Muscle of arm (tissue), 14 donors: ENCODE measurements at places on chromosomes 7 and 10.
A peak's percentile ranks its signal among the peaks of the same experiment; 100 is the strongest.

- DNase-seq, result no peak
Measured at GRCh38 chr7:157831143-157831905, 494.5 kb downstream of the DNAJB6 start.

DNA sequence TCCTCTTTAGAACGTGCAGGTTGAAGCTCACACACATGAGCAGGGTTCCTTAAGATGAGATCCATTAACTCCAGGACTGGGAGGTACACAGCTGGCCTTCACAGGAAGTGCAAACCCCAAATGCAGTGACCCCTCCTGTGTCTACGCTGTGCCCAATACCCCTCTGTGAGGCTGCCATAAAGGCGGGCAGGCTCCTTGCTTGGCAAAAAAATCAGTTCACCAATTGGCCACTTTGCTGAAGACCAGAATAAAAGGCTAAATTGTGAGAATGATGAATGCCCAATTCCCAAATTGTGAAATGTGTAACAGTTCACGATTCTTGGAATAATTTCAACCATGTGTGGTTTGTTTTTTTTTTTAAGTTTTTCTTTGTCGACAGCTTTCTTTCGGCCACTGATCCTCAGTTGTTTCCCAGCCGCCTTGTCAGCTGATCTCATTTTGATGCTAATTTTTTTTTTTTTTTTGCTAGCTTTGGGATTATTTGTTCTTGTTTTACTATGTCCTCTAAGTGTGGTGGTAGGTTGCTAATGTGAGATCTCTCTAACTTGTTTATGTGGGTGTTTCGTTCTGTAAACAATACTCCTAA is 101.9 kb upstream of the PRSS58 start:
- DNase-seq, result no peak

DNA sequence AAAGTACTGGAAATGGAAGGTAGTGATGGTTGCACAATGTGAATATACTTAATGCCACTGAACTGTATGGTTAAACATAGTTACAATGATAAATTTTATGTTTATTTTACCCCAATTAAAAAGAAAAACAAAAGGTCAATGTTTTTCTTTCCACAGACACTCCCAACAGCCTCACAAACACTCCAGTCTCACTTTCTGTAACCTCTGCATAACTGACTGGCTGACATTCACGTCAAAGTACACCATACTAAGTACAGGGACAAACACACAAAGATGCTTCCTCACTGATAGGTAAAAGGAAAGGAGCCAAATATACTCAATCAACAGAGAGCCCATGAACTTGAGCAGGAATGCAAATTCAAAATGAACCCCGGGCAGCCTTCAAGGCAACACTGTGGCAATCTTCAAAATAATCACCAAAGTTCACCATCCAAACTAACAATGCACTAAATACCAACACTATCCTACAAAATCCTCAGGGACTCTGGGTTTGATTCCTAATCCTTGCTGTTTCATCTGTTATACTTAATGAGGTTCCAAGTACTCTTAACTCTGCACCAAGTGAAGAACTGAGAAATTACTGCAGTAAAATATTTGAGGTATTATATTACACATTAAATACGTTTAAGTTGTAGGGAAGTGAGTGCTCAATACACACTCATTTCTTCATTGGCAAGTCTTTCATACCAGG is 90.8 kb downstream of the ARMH3 start:
- no peak for DNase-seq

- DNase-seq, result no peak
Measured at GRCh38 chr7:4149645-4150044, 532.5 kb upstream of the FOXK1 start.

DNA sequence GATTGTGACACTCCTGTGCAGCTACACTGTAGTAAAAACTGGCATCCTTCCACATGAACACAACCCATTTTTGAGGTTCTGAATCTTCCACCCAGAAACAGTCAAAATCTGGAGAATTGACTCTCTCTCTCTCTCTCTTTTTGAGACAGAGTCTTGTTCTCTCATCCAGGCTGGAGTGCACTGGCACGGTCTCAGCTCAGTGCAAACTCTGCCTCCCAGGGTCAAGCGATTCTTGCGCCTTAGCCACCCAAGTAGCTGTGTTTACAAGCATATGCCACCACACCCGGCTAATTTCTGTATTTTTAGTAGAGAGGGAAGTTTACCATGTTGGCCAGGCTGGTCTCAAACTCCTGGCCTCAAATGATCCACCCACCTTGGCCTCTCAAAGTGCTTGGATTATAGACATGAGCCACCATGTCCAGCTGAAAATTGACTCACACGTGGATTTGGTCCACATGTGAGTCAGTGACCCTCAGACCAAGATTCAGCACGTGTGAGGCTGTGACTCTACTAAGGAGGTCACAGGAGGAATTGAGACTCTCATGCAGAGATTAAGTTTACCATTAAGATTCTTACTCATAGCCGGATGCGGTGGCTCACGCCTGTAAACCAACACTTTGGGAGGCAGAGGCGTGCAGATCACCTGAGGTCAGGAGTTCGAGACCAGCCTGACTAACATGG is 12.1 kb upstream of the ZNF107 start:
- DNase-seq, result no peak

DNA sequence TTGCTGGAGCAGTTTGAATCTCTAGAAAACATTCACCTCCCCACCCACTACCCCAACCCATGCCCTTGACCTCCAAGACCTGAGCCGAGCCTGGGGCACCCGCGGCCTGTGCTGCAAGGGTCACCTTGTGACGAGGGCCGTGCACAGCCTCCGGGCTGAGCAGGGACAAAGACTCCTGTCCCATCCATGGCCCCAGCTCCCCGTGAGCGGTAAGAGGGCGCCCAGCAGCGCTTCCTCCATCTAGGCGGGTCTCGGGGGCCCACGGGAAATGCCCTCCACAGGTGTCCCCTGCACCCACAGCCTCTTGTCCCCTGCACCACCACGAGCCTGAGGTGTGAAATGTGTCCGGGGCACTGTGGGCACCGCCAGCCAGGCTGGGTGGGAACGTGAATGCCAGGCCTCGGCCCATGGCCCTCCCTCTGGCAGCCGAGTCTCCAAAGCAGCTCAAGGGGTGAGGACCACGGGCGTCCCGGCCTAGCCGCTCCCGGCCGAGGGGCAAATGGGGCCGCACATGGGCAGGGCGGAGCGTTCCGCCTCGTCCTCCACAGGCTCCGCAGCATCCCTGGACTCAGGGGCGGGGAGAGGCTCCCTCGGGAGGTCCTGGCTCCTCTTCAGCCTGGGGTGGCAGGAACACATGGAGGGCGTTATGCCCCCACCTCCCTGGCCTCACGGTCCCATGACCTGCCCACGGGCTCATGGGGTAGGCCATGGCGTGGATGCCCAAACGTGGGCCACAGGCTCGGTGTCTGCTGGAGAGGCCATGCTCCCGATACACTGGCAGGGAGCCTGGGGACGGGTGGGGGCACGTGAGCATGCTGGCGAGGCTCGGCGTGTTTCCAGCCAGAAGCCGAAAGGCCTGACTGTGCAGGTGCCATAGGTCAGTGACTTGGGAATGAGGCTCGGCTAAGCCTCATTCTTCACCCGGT is 21.1 kb downstream of the DPYSL4 start:
- DNase-seq, result no peak

DNA sequence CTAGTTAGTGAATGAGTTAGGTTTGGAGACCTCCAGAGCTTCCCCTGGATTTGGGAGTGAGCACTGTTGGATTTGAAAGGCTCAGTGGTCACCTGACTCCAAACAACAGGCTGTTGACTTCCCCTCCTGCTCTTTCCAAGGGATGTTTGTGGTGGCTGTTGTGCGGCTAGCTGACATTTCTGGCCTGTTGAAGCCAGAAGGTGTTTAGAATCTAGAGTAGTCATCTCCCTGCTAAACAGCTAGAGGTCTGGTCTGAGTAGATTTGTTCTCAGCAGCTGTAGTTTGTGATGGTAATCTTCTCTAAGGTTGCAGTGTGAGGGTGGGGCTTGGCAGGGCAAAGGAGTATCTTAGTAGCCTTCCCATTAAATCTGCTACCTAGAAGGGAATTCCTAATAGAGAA is 30.1 kb downstream of the BPGM start:
- no peak for DNase-seq

DNA sequence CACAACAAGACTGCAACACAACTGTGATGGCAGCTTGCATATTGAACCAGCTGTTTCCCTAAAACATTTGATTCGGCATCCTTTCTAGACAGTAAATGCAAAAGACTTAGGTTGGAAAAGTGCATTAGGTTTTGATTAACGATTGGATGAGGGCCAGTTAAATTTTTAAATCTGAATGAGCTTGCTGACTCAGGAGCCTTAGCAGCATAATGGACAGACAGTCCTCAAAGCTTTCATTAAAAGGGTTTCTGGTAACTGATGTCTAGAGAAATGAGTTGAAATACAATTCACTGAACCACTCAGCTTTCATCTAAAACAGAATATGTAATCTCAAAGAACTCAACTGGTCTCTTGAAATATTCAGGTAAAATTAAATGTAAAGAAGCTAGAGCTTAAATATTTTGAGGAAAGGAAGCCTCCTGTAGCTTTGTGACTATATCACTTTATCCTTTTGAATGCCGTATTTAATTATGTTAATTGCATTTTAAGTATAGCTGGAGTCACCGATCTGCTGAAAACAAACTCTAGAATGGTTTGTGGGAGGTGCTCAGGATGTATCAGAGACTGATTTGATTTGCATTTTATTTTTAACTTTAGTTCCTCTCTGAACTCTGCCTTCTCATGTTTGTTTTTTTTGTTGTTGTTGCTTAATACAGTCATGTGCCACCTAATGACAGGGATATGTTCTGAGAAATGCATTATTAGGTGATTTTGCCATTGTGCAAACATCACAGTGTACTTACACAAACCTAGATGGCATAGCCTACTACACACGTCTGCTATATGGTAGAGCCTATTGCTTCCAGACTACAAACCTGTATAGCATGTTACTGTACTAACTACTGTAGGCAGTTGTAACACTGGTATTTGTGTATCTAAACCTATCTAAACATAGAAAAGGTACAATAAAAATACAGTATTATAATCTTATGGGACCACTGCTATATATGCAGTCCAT is 29.2 kb upstream of the ATRNL1 start:
- peak; percentile 15 for DNase-seq

DNA sequence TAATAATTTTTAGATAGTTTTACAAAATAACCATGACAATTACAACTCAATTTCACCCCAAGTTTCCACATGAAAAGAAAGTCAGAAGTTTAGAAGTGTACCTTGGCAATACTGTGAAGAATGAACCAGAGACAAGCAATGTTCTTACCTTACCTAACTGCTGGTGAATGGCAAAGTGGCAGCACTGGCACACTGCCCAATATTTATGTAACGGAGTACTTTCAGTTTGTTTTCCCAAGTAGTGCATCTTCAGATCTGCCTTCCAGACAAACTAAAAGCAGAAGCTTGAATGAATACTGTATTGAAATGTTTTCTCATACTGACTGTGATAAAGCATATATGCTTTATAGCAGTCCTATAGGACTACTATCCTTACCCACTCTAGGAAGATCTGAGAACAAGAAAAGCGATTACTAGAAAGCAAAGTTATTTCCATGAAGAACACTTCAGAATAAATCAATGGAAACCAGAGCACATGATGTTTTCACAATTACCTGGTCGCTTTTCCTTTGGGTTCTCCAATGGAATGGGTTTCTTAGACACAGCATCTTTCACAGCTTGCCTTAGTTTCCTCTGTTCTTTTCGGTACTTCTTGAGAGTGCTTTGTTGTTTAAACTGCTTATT is 1.5 kb downstream of the NOC3L start:
- no peak for DNase-seq

GRCh38 chr10:31770307-31770902 is 158.2 kb downstream of the ARHGAP12 start:
- DNase-seq, result no peak

GRCh38 chr10:32308027-32308603 is 38.8 kb downstream of the EPC1 start:
- no peak for DNase-seq

GRCh38 chr7:25584112-25584938 is 356.0 kb upstream of the NPVF start:
- DNase-seq, result no peak

DNA sequence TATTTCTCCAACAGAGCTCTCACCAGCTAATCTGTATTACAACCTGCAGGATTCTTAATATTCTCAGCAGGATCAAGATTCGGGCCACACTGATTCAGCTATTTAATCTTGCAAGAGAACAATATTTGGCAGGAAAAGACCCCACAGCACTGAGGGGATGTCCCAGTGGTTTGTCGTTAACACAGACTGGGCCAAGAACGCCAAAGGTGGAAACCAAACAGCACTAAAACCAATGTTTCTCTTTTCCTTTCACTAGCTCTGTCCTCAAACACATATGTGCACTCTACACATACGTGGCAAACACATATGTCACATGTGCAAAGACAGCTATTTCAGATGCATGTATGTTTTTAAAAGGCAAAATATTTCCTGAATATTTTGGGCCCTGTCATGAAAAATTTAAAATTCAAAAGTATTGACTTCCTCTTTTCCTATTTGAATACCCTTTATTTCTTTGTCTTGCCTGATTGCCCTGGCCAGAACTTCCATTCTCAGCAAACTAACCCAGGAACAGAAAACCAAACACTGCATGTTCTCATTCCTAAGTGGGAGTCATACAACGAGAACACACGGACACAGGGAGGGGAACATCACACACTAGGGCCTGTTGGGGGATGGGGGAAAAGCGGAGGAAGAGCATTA is 51.7 kb upstream of the NEBL start:
- DNase-seq, result peak; percentile 26

GRCh38 chr7:82164813-82165212 is 278.8 kb downstream of the CACNA2D1 start:
- peak; percentile 20 for DNase-seq

DNA sequence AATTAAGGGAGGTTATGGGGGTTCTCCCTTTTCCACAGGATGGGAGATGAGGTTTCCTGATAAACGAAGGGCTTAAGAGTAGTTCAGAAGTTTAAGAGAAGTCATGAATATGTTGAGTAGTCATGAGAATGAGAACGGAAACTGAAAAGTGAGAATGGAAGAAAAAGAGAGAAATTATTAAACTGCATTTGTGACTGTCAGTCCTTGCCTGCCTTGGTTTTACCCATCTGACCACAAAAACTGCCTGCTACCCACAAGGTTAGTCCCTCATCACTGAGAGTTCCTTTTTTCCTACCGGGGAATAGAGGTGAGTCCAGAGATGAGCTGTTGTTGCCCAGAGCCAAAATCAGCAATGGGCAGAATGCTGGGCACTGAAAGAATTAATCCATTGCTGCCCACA is 174.1 kb upstream of the BET1 start:
- DNase-seq, result no peak

GRCh38 chr10:132467464-132468149 is 70.0 kb upstream of the INPP5A start:
- DNase-seq, result no peak

- DNase-seq, result no peak
Measured at GRCh38 chr7:66100408-66101050, 14.1 kb upstream of the CRCP start.

- no peak for DNase-seq
Measured at GRCh38 chr7:28479507-28479947, 67.2 kb downstream of the CREB5 start.
